ENCODE measurements at places on chromosomes 7 and 10.

DNA sequence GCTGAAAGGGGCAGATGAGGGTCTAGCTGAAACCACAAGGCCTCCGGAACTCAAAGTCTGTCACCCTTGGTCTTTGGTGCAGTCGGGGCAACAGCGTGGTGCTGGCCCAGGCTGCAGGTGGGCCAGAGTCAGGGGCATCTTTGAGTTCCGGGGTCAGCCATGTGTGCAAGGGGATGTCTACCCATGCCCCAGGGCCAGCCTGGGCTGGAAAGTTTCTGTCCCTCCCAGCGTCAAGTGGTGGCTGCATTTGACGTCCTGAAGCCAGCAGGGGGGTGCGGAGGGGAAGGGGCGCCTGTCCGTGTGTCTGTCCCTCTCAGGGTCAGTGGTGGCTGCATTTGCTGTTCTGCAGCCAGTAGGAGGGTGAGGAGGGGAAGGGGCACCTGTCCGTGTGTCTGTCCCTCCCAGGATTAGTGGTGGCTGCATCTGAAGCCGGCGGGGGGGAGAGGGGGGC, 638 bp downstream of the BRAT1 start:
- DNase-seq, result no peak

GRCh38 chr10:128221807-128222206, 95.6 kb upstream of the MKI67 start:
- DNase-seq, result no peak

DNA sequence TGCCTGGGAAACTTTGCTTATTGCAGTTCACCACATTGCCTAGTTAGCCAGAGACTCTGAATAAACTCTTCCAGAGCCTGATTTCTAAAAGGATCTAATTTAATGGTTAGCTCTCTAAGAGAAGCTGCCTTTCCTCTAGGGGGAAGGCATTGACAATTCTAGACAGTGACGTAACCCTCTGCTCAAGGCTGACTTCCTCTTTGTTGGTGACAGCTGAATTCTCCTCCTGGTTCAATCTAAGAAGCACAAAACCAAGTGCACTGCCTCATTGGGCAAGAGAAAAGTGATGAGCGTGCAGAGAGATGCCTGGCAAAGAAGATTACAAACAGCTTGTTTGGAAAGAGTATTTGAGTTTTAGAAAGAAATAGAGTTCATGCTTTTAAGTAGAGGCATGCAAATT, 102.7 kb downstream of the MACC1 start:
- no peak for DNase-seq

- DNase-seq, result peak; percentile 1
Measured at GRCh38 chr10:86139066-86139657, 227.4 kb downstream of the GRID1 start.

- DNase-seq, result no peak
Measured at GRCh38 chr10:1552881-1553670, 184.2 kb downstream of the ADARB2 start.

GRCh38 chr10:31908157-31908556, 20.5 kb downstream of the ARHGAP12 start:
- no peak for DNase-seq

DNA sequence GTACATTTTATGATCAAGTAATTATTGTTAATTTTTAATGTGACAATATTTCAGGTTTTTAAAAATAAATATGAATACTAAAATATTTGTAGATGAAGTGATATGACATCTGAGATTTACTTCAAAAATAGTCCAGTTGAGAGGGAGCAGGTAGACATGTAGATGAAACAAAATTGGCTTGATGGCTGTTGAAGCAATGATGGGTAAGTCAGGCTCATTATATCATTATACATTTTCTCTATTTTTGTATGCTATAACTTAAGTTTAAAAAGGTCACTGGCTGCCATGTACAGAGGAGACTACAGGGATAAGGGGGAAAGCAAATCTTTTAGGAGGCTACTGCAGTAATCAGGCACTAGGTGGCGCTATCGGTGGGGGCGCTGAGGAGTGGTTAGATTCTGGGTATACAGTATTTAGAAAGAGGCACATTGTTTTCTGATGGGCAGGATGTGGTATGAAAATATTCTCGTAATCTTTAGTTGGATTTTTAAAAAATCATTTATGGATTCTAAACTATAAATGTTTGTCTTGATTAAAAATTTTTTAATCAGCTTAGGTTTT, 189.8 kb upstream of the IMMP2L start:
- DNase-seq, result peak; percentile 48

- no peak for DNase-seq
Measured at GRCh38 chr10:133422223-133422806, 2.1 kb downstream of the SPRN start.

DNA sequence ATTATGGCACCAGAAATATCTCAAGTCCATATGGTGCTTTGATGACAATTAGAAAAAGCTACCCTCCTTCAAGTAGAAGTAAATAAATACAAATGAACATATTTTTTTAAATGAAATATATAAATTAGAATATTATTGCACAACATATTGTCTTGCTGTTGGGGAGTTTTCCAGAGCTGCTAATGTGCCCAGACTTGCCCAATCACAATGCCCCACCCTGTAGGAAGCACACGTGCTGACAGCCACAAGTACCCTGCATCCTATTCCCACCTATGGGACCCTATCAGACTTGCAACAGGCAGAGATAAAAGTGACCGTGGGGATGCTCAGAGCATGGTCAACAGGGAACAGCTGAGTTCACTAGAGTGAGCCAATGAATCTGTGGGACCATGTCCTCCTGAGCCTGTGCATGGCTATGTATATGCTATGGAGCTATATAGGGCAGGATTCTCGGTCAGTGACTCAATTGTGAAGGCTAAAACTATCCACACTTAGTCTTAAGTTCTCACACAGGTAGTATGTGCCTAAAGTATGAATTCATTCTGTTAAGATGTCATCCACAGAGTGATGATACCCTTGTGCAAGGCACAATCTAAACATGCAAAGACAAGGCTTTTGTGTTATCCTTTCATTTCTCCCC, 336.0 kb downstream of the HGF start:
- DNase-seq, result no peak

- no peak for DNase-seq
Measured at GRCh38 chr7:132996581-132997242, 85.2 kb downstream of the CHCHD3 start.

- DNase-seq, result no peak
Measured at GRCh38 chr10:93293999-93294398, 188.1 kb downstream of the MYOF start.

GRCh38 chr7:90763108-90763507, 167.0 kb downstream of the CDK14 start:
- DNase-seq, result no peak

DNA sequence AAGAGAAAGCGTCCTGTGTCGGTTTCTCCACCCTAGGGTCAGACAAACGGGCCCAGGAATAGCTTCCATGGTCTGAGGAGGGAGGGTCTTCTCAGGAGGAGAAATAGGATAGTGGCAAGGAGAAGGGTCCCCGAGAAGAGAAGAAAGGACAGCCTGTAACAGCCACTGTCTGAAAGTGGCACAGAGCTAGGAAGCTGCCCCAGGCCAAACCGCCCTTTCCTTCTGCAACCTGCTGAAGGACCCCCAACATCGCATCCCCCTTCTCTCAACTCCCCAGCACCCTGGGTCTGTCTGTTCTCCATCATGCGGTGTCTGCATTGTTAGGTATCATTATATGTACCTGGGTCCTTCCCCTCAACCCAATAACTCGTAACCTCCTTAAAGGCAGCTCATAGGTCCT, 47.1 kb downstream of the COL17A1 start:
- no peak for DNase-seq
